ENCODE measurements at places on chromosomes 11 and 22.

DNA sequence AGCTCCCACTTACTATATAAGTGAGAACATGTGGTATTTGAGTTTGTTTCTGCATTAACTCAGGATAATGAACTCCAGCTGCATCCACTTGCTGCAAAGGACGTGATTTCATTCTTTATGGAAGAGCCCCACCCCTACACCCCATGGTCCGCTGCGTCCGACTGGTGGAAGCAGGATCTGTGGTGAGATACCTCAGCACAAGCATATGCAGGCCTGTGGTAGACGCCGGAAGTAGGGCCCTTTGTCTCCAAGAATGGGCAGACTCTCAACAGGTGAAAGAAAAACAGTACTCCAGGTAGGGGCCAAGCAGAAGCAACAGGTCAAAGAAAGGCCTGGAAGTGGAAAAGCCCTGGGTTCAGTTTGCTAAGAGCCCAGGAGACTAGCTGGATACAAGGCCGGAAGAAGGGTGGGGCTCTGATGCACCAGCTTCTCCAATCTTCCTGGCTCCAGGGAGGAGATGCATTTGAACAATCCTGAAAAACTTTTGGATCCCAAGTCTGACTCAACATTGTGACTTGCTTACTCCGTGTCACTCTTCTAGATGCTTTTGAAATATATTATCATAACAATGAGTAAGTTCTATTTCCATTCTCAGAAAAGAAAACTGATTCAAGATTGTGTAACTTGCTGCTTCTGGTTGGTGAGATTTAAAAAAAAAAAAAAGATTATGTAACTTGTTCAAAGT is 30.4 kb downstream of the NEAT1 start:
- DNase-seq: peak; percentile 70

GRCh38 chr11:57792060-57792541 is 30.5 kb downstream of the CTNND1 start:
- peak; percentile 73 for DNase-seq

GRCh38 chr22:45159652-45160462 is 3.9 kb upstream of the NUP50 start:
- DNase-seq: no peak

- peak; percentile 68 for DNase-seq
Observed at GRCh38 chr11:86483940-86484794, 109.5 kb downstream of the CCDC81 start.

DNA sequence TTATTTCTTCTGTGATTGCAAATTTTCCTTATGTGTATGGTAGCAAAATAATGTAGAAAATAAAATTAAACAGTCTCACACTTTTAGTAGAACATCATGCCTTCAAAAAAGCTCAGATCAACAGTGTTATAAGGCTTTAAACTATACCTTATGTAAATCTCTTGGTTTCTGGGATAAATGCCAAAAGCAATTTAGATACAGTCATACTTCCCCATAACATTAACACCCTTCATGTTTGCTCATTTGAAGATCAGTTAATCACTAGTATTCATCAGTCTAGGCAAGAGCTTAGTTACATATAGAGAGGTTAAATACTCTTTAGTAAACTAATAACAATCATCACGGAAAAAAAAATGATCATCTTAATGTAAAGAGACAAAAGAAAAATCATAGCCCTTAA is 421.8 kb upstream of the ANO3 start:
- no peak for DNase-seq

- no peak for DNase-seq
Observed at GRCh38 chr11:21987261-21987660, 205.6 kb upstream of the ANO5 start.

DNA sequence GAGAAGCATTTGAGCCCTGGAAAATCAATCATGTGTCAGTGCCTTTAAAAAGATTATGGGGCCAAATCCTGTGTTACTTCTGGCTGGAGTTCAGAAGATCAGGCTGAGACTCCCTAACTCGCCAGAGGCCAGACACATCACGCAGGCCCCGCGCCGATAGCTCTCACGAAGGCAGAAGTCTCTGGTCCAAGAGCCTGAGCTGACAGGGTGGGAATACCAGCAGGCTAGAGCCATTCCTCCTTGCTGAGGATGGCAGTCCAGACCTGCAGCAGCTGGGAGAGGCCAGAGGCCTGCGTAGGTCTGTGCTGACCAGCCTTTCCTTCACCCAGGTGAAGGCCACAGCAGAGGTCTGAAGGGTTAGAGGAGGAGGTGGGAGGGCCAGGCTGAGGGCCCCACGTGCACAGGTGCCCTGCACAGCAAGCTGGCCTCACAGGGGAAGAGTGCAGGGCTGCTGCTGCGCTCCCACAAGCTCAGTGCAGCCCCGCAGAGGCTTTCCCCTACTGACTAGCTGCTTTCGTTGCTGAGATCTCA is 52.9 kb downstream of the ST14 start:
- DNase-seq: peak; percentile 12

GRCh38 chr11:31687861-31688260 is 123.3 kb downstream of the PAX6 start:
- DNase-seq: no peak

DNA sequence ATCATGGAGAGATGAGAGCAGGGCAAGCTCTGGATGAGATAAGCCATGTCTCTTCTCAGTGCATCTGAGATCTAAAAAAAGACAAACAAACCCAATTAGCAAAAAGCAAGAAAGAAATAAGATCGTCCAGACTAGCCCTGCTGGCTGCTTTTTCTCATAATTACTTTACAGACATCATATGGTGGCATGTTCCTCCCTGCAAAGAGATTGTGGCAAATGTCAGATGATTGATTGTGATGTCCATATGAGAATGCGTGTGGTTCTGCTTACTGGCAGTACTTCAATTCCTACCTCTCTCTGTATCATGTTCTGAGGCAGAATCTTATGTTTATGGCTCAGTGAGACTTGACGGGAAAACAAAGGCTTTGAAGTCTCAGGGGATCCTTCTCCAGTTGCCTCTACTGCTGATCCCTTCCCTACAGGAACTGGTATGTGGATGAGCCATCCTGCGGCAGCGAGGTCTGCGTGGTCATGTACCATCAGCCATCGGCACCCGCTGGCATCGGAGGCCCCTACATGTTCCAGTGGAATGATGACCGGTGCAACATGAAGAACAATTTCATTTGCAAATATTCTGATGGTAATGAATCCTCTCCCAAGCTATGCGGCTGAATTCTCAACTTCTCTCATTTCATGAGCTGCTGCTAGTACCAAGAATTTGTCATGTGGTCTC is 8.8 kb downstream of the LAYN start:
- DNase-seq: no peak

DNA sequence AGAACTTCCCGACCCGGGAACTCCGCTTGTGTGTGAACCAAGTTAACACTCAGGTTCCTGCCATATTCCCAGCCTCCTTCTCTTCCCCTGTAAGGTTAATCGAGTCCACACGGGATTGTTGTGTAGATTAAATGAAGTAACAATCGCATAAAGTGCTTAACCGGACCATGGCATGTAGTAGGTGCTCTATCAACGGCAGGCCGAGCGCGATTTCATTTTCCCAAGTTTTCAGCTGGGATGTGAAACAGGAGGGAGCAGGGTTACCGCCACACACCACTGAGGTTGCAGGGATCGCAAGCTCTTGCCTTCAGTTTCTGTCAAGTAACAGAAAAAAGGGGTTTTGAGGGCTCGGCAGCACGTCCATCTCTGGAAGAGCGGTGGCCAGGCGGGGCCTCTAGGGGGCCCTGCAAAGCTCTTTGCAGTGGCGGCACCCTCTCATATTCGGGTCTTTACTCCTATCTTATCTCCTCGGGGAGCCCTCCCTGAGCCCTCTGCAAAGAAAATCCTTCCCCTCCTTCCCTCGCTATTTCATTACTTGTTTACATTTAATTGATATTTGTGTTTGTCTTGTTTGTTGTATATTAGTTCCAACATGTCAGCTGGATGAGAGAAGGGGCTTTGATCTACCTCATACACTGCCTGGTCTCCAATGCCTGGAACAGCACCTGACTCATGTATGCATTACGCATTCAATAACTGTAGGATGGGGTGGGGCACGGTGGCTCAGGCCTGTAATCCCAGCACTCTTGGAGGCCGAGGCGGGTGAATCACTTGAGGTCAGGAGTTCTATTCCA is 816 bp upstream of the PLEKHA7 start:
- no peak for DNase-seq

GRCh38 chr11:68481579-68482240 is 21.2 kb downstream of the PPP6R3 start:
- DNase-seq: no peak

GRCh38 chr11:117059611-117060148 is 38.5 kb downstream of the SIK3 start:
- DNase-seq: no peak

GRCh38 chr22:42627981-42628380 is 12.4 kb downstream of the ATP5MGL start:
- DNase-seq: no peak

- DNase-seq: peak; percentile 98
Observed at GRCh38 chr11:71453037-71453917, at the start of gene NADSYN1. Gene NADSYN1, plus strand, starts transcription at chr11:71453203. Its CDS starts 94 bp downstream, at chr11:71453297.

DNA sequence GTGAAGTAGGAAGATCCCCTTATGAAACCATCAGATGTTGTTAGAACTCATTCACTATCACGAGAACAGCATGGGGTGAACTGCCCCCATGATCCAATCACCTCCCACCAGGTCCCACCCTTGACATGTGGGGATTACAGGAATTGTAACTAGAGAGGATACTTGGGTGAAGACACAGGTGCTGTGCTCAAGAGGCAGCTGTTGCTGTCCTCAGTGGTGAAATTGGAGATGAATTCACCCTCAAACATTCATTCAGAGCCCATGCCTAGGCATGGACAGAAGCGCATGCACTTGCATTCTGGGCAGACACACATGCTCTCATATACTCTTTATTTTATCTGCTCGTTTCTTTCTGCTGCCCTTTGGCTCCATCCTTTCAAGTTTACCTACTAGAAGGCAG is 385.0 kb downstream of the INSC start:
- DNase-seq: no peak

DNA sequence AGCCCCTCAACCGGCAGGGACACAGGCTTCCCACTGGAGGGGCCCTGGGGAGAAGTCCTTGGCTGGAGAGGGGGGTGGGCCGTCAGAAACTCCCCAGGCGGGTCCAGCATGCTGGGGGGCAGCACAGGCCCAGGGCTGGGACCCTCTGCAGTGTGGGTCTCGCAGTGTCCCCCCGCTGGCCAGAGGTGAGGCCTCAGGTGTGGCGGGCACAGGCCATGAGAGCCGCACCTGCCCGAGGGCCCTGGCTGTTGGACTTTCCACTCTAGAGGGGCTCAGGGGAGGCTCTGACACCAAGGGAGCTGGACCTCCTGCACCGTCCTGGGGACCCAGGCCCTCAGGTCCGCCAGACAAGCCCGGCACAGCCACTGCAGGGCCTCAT is 10.7 kb upstream of the PIM3 start:
- no peak for DNase-seq

GRCh38 chr11:65377777-65378176 is 4.7 kb downstream of the SLC25A45 start:
- DNase-seq: peak; percentile 16

DNA sequence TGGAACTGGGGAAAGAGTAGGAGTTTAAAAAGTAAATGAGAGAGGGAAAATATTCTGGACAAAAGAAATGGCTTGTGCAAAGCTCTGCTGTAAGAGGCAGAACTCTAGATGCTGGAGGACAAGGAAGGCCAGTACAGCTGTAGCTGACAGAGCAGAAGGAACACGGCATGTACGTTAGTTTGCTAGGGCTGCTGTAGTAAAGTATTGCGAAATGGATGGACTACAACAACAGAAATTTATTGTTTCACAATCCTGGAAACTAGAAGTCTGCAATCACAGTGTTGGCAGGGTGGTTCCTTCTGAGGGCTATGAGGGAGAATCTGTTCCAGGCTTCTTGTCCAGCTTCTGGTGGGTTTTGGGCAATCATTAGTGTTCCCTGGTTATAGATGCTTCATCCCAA is 454.4 kb downstream of the NTM start:
- DNase-seq: no peak

DNA sequence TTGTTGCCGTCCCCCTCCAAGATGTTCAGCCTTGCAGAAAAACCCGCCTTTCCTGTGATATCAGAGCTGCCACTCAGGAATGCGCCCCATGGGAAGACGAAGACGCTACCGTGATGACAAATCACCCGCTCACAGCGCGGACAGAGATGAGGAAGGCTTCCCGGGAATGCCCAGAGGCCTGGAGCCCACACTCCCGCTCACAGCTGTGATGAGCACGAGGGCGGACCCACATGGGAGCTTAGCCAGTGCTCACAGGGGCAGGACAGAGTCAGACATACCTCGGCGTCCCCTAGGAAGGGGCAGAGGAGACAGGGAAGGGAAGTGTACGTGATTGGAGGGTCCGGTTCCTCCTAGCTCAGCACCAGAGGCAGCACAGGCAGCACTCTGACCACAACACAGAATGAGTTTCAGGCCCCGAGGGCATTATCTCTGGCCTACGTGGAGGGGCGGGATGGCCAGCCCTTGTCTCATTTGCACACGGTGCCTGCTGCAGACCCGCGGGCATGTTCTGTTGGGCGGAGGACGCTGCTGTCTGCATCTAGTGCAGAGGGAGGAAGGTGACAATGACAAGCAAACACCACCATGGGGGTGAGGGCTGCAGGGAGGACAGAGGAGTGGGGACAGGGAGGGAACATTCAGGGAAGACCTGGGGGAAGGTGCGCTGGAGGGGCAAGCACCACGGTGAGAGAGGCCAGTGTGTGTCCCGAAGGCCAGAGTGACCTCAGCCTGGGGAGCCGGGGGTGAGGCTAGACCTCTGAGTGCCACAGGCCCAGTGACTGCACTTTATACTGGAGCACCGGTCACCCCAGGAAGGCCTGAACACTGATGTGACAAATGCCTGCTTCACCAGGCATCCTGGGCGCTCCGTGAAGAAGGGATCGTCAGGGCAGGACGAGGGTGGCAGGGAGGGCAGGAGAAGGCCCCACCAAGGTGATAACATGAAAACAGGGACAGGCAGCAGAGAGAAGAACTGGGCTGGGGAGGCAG is 79.6 kb downstream of the CELSR1 start:
- DNase-seq: no peak

DNA sequence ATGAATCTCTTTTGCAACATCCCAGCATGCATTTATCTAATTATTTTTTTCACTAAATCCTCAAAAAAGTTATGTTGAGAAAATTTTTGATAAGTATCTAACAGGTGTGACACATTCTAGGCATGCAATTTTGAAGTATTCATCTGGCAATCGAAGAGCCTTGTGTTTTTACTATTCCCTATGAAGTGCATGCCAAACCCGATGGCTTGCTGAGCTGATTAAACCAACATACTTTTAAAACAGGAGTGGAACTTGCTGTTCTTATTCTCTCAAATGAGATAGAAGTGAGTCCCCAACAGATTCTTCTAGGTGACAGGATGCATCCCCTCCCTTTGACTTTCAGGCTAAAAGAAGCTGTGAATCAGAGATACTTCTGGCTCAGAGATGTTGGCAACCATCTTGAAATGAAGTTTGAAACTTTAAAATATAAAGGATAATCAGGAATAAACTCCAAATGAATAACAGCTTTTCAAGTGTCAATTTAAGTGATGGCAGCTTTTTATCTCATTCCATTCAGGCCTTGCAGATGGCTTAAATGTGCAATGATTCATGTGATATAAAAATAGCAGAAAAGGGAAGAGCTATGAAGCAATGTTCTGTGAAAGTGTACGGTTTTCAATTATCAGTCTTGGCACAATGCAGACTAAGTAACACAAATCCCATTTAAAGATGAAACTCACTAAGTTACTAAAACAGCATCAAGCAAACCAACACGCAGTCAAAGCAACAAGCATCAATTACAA is 67.7 kb downstream of the APOL5 start:
- DNase-seq: no peak

Data from femur (tissue), 1 donor.